ENCODE measurements at places on chromosomes 7 and 10.

- no peak for DNase-seq
Observed at GRCh38 chr7:36071605-36072004, 81.4 kb upstream of the EEPD1 start.

DNA sequence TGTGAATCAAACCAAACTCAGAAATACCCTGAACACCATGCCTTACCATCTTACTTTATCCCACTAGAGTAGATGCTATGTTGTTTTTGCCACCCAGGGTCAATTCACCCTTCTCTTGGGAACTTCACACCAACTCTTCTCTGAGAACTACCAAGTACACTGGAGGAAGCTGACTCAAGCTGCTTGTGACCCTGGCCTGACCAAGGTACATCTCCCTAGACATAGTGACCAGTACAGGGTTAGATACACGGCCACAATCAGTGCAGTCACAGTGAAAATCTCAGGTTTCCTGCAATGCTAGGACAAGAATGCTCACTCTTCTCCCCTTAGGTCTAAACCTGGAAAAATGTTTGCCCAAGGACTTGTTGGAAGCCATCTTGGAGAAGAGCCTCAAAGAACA lies 31.8 kb downstream of the EZH2 start:
- DNase-seq, result no peak

- no peak for DNase-seq
Observed at GRCh38 chr7:28688651-28689050, 269.5 kb downstream of the TRIL start.

DNA sequence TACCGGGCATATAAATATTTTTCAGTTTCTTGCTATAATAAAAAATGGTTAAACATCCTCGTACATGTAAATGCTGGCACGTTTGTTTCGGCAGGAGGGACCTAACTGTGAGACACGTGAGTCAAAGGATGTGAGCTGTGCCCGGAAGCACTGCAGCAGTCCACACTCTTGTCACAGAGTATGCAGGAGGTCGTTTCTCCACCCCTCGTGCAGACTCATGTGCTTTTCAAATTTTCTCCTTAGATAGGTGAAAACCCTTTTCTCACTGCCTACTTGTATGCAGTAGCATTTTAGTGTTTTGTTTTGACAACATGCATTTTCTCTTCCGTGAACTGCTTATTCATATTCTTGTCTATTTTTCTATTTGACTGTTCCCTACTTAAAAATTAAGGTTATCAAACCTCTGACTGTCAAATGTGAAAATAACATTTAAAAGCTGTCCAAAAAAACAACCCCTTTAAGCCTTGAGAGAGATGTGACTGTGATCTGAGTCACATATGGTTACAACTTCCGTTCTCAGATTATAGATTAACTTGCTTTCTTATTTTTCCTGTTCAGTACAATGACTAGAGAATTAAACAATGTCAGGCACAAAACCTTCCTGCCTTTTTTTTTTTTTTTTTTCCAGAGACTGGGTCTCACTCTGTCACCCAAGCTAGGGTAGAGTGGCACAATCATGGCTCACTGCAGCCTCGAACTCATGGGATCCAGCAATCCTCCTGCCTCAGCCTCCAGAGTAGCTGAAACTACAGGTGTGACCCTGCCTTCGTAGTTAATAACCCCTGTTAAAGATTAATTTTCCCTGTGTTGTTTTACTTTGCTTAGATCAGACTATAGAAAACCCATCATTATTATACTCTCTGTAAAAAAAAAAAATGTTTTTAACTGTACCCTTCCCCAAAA lies 45.1 kb downstream of the DPY19L1 start:
- no peak for DNase-seq

GRCh38 chr7:142188846-142189245 lies 69.0 kb downstream of the PRSS58 start:
- no peak for DNase-seq
